8988T (cell line): ENCODE measurements at places on chromosomes 3 and 15.
A peak's percentile ranks its signal among the peaks of the same experiment; 100 is the strongest.

DNA sequence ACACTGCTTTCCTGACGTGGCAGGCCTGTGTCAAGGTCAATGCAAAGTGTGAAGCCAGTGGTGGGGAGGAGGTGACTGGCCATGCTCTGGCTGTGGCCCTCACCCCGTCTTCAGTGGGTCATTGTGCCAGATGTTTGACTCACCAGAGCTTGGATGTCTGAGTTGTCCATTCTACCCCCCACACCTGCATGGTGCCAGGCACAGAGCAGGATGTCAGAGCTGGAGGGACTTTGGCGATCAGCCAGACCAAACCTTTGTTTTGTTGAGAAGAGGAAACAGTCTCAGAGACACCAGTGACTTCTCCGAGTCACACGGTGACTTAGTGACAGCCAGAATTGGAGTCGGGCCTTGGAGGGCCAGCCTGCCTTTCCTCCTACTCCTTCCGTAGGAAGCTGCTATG lies 49.5 kb downstream of the SMAD6 start:
- no peak for DNase-seq

GRCh38 chr15:93044301-93045190 lies 44.5 kb downstream of the RGMA start:
- no peak for DNase-seq

DNA sequence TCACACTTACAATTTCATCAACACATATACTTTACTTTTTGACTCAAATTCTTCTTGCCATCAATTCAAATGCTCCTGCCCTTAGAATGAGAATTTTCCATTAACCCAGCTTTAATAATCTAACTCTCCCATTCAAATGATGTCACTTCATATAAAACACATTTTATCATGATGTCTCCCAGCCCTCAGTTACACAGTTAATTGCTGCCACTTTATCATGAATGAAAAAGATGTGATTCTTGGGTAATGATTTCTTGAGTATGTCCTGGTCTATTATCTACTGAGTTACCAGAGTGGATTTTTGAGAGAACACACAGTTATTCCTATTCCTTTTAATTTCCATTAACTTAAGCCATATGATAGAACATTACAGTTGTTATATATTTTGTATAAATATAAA lies 7.6 kb downstream of the AGTR1 start:
- DNase-seq, result no peak

DNA sequence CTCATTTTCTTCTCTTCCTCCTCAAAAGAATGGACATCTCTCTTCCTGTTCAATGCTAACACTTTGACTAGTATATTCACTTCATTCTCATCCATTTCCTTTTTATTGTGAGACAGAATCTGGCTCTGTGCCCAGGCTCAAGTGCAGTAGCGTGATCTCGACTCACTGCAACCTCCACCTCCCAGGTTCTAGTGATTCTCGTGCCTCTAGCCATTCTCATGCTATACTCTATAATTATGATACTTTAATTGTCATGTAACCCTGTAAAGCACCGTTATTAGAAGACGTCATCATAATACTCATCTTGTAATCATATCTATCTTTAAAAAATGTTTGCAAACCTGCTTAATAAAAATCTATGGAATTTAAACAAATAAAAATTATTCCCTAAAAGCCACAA lies 107.0 kb downstream of the SHOX2 start:
- no peak for DNase-seq

DNA sequence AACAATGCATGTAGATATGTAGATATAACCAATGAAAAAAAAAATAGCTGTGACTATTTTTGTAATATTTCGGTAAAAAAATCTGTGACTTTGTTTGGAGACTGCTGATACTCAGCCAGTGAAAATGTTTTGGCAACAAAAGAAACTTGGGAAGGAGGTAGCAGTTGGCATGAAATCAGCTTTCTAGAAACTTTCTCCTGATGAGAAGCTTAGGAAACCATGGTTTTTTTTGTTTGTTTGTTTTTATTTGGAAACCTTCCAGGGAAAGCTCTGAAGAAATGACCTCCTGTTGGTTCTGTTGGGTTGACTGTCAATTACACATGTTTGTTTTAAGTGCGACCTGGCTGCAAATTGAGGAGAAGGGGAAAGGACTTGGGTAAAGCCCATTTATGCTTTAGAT lies 445.9 kb downstream of the UNC13C start:
- DNase-seq, result no peak

DNA sequence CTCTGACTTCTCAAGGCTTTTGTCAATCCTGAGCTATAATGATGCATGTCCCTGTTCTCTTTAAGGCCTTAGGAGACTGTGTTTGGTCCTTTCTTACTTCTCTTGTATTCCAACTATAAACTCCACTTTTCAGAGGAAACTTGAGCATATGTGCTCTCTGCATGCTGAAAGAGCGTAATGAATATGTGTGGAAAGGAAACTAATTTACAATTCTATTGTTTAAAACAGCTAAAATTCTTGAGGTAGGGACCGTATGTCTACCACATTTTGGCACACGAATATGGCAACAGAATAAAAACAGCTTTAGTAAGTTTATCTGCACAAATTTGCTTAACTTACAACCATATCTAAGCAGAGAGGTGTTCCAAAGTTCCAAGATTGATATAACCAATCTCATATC lies 242.0 kb upstream of the DCBLD2 start:
- no peak for DNase-seq

DNA sequence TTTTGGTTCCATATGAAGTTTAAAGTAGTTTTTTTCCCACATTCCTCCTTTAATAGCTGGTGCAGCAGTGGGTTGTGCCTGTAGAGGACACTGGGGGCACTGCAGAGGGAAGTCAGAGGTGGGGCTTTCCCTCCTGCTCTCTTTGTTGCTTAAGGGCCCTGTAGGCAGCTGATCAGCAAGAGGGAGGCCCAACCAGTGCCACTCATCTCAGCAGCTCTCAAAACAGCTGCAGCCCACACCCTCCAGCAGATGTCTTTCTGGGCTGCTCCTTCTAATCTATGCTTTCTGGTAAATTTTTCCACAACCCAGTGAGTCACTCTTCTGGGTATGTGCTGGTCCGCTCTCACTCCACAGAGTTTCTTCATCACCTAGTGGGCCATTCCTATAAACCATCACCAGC lies 263.8 kb downstream of the FEZF2 start:
- peak; percentile 19 for DNase-seq

DNA sequence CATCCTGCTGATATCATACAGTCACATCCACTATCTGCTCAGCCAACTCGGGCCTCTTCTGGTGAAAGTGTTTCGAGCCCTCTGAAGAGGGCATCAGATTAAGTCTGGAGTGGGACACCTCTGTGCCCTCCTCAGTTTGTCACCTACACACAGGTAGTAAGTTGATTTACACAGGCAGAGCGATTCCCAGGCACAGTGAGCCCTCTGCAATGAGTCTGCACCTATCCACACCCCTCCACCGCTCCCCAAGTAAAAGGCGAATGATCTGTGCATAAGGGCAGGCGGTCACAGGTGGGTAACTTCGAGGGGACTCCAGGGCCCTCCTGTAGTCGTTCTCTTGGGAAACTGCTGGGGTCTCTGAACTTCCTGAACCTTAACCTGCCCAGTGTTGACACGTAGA lies 152.0 kb downstream of the ATP10A start:
- DNase-seq, result no peak

DNA sequence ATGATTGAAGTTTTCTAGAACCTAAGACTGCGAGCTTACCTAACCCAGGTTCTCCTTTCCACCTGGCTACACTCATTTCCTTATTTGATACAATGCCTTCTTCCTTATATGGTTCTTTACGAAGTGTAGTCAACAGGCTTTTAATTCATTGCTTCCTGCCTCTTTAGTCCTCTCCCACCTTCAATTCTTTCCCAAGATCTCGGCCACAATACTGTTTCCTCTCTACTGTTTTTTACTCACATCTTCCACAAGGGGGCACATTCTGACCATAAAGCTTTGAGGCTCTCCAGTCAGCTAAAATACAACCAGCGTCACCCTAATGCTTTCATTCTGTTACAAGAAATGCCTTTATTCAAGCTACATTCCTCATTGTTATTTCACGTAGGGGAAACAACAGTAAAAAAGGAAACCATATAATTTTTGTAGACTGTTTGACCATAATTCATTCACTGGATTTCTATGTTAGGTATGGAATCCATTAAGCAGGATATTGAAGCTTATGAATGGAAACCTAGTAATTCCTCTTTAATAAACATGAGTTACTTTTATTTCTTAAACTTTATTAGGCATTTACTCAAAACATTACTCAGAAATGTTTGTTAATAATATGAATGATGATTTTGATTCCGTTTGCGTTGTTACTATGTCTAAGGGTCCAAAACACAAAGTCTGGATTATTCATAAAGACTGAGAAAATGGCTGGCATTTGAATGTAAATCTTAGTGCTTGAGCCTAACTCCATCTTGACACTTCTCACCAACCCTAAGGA lies 29.5 kb upstream of the VEPH1 start:
- DNase-seq, result no peak

DNA sequence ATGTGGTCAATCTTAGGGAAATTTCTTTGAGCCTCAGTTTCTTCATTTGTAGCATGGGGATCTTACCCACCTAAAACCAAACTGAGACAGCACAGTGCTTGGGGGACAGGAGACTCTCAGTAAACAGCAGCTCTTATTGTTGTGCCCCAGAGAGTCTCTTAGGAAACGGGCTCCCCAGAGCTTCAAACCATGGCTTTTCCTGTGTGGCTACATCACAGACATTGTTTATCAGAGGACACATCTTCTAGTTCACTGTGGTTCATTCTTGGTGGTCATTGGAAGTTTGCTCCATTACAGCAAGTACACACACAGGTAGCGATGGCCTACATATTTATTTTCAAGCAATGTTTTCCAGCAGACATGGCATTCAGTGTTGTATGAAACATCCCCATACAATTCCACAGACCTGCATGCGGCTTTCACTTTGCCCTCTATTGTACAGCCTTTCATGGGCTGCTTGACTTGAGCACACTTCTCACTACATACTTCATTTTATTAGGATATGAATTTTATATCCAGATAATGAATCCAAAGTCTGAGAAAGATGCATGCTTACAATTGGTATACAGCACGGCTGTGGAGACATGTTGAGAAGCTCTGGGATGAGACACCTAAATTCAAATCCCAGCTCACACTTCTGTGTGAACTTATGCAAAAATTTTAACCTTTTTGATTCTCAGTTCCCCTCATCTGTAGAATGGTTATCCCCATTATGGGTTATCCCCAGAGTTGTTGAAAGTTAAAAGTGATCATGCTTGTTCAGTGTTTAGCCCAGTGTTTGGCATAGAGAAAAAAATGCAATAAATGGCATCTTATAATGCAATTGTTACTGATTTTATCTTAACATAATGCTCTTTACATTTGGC lies 84.8 kb upstream of the ICE2 start:
- no peak for DNase-seq

DNA sequence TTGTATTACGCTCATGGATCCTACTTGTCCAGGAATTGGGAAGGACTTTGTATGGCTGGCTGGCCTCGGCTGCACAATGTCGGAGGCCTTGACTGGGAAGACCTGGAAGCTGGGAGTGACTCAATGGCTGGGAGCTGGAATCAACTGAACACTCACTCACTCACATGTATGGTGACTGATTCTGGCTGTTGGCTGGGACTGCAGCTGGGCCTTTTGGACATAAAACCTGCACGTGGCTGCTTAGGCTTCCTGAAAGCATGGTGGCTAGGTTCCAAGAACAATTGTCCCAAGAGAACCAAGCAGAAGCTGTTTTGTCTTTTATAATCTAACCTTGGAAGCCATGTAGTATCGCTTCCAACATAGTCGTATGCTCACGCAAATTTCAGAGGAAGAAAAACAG lies 38.0 kb upstream of the CMTM8 start:
- no peak for DNase-seq

DNA sequence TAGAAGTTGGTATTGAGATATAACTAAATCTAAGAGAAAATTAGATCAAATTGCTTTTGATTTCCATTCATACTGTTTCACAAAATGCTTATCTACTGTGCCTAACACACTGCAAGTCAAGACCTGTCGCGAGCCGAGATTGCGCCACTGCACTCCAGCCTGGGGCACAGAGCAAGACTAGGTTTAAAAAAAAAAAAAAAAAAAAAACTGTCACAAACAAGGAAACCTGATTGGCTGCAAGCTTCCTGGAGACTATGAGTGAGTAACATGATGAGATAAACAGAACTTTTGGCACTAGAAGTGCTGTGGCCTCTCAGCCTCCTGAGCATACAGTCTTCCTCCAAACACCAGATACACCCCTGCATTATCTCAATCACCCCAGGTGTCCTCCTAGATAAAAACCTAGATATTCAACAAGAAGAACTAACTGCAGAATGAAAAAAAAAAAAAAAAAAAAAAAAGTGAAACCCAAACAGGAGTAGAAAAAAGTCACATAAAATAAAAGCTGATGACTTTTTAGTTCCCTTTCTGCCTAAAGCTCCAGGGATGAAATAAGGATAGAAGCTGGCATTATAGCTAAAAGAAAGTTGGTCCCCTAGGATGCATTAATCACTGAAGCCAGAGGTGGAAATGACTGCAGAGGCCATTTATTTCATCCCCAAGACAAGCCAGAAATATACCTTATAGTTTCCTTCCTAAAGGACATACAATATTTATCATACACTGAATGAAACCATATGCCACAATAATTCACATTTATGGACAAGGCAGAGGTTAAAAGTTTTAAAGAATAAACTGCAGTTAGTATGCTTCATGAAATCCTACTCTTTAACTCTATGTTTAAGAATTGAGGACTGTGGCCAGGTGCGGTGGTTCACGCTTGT lies 82.4 kb downstream of the P3H2 start:
- no peak for DNase-seq

- DNase-seq, result no peak
These were observed 67.5 kb downstream of the RPL22L1 start for GRCh38 chr3:170802164-170803151.

GRCh38 chr3:161372321-161373260 lies 1.3 kb upstream of the SPTSSB start:
- peak; percentile 28 for DNase-seq

GRCh38 chr3:51304230-51304629 lies 80.9 kb upstream of the MANF start:
- DNase-seq, result no peak

DNA sequence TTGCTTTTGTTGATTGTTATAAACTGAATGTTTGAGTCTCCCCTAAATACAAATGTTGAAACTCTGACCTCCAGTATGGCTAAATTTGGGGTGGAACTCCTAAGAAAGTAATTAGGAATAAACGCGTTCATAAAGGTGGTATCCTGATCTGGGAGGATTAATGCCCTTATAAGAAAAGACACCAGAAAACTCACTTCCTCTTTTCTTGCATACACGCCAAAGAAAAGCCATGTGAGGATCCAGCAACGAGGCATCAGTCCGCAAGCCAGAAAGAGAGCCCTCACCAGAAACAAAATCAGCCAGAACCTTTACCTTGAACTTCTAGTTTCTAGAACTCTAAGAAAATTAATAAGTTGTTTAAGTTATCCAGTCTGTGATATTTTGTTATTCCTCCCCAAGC lies 37.4 kb upstream of the AZI2 start:
- no peak for DNase-seq

GRCh38 chr3:132723024-132723950 lies 1.1 kb upstream of the NPHP3 start:
- no peak for DNase-seq
